PC-3 (cell line): ENCODE measurements at places on chromosomes 11 and 22. TPM values are rescaled to one million over a fixed set of nuclear protein-coding genes. Genes with fewer than 3 reads are reported as not detected.

Gene OR56A1
- total RNA-seq = not detected in 2 replicates

Gene SMTNL1
- not detected in 2 replicates for total RNA-seq

- no peak for DNase-seq
Measured at GRCh38 chr11:70445091-70445490, 46.8 kb downstream of the CTTN start.

Gene CYTH4
- total RNA-seq = 1.9 and 4.6 TPM in 2 replicates

DNA sequence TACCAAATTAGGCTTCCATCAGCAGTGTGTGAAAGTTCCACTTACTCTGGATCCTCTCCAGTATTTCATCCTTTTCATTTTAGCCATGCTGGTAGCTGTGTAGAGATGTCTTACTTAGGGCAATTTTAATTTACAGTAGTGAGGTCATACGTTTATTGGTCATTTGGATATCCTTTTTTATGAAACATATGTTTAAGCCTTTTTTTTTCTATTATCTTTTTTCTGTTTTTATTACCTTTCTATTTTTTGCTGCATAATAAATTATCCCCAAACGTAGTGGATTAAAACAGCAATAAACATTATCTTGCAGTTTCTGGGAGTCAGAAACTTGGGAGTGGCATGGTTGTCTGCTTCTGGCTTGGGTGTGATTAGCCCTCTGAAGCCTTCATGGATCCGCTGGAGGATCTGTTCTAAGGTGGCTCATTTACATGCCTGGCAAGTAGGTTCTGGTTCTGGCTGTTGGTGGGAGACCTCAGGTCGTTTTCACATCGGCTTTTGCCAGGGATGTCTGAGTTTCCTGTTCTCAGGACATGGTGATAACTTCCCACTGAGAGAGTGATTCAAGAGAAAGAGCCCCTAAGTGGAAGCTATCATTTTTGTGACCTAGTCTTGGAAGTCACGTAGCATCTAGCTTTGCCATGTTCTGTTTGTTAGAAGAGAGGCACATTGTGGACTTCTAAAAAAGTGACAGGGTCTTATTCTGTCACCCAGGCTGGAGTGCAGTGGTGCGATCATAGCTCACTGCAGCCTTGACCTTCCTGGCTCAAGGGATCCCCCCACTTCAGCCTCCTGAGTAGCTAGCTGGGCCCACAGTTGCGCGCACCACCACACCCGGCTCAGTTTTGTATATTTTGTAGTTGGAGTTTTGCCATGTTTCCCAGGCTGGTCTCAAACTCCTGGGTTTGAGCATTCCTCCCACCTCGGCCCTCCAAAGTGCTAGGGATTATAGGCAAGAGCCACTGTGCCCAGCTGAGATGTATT is 38.6 kb downstream of the PPP6R3 start:
- no peak for DNase-seq

Gene OR5D18
- total RNA-seq = not detected in 2 replicates

Gene PTPRCAP
- 0.15 and 0.29 TPM in 2 replicates for total RNA-seq
